ENCODE measurements at places on chromosomes 4 and X.

- H3K4me3 ChIP-seq = no peak overlapping the region
- H3K36me3 ChIP-seq = no peaks in the 10 kb centered on the region
- no peak overlapping the region for H3K27ac ChIP-seq
- no peaks in the 10 kb centered on the region for H3K4me1 ChIP-seq
- DNase-seq = no peak
Measured at GRCh38 chr4:144817081-144817480, 171.1 kb downstream of the HHIP start.

GRCh38 chr4:77564231-77564630, 41.4 kb upstream of the CXCL13 start:
- no peak for DNase-seq
- H3K4me3 ChIP-seq = no peak overlapping the region
- no peak overlapping the region for H3K27ac ChIP-seq
- no peaks in the 10 kb centered on the region for H3K36me3 ChIP-seq
- H3K27me3 ChIP-seq = peaks cover 8% of the 10 kb centered on the region

DNA sequence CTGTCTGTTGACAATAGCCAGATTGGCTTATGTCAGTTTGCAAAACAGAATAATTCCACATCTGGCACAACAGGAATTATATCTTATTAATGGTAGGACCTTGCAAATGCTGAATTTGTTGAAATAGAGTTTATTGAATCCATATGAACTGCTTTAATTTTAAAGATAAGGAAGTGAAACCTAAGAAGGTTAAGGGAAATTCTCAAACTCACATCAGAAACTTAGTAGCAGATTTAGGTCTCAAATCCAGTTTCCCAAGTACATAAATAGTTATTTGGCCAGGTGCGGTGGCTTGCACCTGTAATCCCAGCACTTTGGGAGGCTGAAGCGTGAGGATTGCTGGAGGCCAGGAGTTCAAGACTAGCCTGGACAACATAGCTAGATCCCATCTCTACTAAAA, 117.1 kb downstream of the HNRNPD start:
- H3K36me3 ChIP-seq = no peaks in the 10 kb centered on the region
- DNase-seq = no peak
- no peaks in the 10 kb centered on the region for H3K4me1 ChIP-seq
- H3K27ac ChIP-seq = no peak overlapping the region
- peaks cover 9% of the 10 kb centered on the region for H3K27me3 ChIP-seq

DNA sequence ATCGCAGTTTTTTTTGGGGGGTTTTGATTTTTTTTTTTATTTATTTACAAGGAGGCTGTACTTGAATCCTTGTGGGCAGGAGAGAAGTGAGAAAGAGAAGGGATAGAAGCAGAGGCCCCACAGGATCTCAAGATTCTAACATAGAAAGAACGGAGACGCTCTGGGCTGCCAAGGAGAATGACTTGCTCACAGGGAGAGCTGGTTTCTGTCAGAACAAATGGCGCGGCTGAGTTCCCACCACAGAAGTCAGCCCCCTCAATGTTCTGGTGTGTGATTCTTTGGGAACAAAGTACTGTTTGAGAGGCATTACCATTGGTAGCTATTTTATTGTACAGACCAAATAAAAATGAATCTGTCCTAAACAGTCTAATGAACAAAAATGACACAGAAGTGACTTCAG, 80.6 kb downstream of the ATXN3L start:
- no peaks in the 10 kb centered on the region for H3K27me3 ChIP-seq
- H3K4me1 ChIP-seq = no peaks in the 10 kb centered on the region
- H3K27ac ChIP-seq = no peak overlapping the region
- no peak overlapping the region for H3K4me3 ChIP-seq

GRCh38 chr4:10295301-10295700, 161.9 kb downstream of the ZNF518B start:
- DNase-seq = no peak
- H3K27me3 ChIP-seq = no peaks in the 10 kb centered on the region
- no peak overlapping the region for H3K27ac ChIP-seq
- H3K36me3 ChIP-seq = no peaks in the 10 kb centered on the region
